Stimulated activated CD8-positive, alpha-beta memory T cell treated with anti-CD3 and anti-CD28 coated beads, Interleukin-7, amount 100 ng/mL, for 1 hour (primary cell): ENCODE measurements at places on chromosomes 11 and 22.
A peak's percentile ranks its signal among the peaks of the same experiment; 100 is the strongest.

GRCh38 chr11:93526641-93527583 lies 16.3 kb downstream of the SMCO4 start:
- DNase-seq, result no peak

GRCh38 chr11:68844376-68844775 lies 2.7 kb upstream of the CPT1A start:
- DNase-seq, result no peak

DNA sequence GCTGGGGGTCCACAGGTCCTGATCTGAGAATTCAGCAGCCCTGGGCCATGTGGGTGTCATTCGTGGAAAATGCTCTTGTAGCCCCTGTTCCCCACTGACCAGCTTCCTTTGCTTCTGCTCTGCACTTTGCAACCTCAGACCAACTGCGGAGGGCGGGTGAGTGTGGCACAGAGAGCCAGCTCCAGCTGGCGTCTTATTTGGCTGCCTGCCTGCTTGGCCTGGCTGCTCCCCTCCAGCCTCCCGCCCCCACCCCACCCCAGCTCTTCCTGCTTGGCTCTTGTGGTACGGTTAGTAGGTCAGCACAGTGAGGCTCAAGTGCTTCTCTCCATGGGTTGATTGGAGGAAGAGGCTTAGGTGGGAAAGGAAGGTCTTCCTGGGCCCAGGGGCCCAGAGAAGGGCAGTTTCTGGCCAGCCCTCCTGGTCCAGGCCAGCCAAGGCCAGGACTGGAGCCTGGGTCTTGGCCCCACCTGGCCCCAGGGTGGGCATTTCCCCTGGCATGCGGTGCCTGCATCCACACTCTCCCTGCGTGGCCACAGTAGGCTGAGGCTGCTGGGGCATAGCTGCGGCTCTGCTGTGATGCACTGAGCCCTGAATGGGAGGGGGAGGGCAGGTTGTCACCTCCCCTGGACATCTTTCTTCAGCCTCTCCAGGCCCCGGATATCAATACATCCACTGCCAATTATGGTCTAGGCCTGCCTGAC lies 26.5 kb downstream of the MYO7A start:
- no peak for DNase-seq

- peak; percentile 7 for DNase-seq
These were observed 29.0 kb upstream of the API5 start for GRCh38 chr11:43282607-43283440.

DNA sequence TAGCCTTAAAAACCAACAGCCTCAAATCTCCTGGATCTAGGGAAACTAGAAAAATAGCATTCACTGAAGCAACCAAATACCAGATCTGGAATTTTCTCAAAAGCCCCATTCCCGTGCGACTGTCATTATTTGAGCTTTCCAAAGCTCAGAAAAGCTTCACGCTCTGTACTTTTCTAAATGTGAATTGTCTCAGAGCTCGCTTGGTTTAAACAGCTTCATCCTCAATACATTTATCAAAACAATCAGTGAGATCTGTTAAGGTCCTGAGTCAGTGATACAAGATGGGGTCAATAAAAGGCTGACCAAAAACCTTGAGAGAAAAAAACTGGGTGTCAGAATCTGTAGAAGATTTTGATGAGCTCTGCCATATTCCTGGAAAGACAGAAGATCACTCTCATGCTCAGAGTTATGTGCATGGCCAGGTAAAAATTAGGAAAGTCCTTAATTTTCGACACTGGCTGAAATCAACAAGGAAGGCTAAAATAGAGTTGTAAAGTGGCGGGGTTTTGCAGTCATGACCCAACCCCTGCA lies 60.2 kb upstream of the VPREB1 start:
- DNase-seq, result no peak

- no peak for DNase-seq
These were observed at the start of gene SSH3 for GRCh38 chr11:67303132-67303834. SSH3 (plus strand) TSS chr11:67303530; CDS start chr11:67303626, 96 bp downstream.
